HT1080 (cell line): ENCODE measurements at places on chromosomes 12 and 14.
A peak's percentile ranks its signal among the peaks of the same experiment; 100 is the strongest.

GRCh38 chr12:48852734-48853688, 1.0 kb upstream of the DDX23 start:
- DNase-seq, result peak; percentile 82

DNA sequence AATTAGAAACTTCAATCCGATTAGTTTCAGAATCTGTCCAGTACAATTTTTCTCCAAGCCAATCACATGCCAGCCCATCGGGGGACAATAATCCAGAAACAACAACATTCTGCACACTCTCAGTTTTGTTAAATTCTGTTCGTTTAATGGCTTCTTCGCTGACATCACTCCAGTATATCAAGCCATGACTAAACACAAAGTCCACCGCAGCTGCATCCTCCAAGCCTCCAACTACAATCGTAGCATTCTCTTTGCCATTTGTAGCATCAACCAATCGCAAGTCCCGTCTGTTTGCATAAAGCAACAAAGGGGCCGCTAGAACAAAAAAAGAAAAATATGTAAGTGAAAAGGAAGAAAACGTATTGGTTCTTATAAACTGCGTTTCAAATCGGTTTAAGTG, 22.5 kb downstream of the LRP6 start:
- no peak for DNase-seq

DNA sequence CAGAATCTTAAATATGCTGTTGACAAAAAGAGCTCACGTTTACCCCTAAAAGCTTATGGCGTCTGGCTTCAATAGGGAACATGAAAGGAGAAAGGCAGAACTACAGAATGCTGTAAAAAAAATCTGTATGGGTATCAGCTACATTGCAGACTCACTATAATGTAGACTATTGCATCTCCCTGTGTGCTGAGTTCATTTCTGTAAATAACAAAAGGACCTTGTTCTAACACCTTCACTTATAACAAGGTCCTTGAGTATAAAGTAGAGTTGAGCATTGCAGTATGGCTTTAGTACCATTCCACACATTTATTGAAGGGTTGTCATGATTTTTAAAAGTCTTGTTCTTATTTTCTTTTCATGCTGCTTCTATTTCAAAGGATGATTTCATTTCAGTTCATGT, 165.3 kb downstream of the NPAS3 start:
- no peak for DNase-seq

DNA sequence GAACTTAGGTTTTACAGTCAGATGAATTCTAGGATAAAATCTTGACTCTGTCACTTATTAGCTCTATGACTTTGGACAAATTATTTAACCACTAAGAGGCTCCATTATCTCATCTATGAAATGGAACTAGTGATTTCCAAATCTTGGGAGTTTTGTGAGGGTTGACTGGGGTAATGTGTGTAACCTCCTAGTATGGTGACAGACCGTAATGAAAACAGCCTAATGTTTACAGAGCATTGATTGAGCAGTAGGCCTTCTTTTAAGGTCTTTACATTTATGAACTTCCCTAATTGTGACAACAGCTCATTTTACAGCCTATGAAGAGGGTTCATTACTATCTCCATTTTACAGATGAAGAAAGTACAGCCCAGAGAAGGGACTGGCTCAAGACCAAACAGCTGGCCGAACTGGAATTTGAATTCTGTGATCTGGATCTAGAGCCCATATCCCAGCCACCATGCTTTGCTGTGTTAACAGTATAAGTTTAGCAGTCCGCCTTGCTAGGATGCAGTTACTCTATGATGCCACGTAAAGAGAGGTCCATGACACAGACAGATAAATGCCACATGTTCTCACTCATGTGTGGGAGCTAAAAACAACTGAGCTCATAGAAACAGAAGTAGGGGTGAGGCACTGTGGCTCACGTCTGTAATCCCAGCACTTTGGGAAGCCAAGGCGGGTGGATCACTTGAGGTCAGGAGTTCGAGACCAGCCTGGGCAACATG, 9.1 kb upstream of the FBXL14 start:
- DNase-seq, result no peak

DNA sequence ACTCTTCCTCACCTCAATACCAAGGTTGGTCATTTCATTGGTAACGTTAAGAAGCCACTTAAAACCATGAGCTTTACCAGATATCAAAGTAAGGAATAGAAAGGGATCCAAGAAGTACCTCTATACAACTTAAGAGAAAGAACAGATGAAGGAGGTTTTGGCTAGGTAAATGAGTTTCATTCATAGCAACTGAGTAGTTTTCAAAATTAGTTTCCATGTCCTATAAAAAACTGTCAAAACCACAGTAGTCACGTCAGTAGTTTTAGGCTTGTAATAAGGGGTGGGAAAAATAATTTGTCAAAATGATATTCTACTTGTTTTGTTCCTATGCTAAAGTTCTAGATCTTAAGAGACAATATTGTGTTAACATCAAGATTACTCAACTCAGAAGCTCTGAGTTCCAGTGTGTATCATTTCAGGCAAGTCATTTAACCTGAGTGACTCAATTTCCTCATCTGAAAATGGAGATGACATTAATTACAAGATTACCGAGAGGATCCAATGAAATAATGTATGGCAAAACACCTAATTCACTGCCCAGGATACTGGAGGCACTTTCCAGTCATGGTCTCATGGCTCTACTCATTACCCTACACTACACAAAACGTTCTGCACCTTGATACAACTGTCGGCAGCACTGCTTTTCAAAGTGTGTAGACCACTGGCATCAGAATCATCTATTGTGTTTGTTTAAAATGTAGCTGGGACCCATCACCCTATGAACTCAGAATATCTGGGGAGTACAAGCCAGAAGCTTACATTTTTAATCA, 24.1 kb upstream of the SLC6A13 start:
- DNase-seq, result no peak

DNA sequence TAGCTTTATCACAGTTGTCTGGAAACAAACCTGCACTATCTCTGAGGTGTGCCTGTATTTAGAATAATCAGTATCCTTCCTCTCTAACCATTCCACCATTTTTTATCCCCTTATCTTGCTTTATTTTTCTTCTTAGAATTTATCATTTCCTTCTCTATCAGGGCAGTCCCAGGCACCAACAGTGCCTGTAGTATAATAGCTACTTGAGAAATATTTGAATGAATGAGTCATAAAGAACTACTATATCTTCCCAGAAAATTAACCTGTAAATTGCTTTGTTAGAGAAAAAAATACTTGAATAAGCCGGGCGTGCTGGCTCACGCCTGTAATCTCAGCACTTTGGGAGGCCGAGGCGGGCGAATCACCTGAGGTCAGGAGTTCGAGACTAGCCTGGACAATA, 21.2 kb upstream of the FOXJ2 start:
- DNase-seq, result peak; percentile 65

- no peak for DNase-seq
These were observed 26.3 kb downstream of the SLC15A4 start for GRCh38 chr12:128797119-128798118.

DNA sequence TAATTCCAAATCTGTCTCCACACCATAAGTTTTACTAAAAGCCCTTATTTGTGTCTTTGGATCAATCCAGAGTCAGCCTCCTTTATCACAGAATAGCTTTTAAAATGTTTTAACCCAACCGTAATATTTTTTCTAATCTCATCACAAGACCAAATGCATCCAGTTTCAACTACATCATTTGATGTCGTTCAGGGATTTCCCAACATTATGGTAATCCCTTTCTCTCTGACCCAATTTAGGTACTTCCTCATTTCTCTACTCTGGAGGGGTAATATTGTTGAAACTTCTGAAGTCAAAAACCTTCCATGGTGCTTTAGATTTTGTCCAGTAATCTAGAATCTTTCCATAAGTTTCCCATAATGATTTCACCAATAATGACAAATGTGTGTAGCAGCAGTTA, 596.8 kb downstream of the SOX5 start:
- DNase-seq, result no peak

- DNase-seq, result peak; percentile 66
These were observed 10.4 kb upstream of the NRIP2 start for GRCh38 chr12:2845280-2845679.

GRCh38 chr12:92859650-92860386, 69.3 kb downstream of the EEA1 start:
- DNase-seq, result no peak

GRCh38 chr12:70543444-70543843, 93.8 kb downstream of the PTPRB start:
- DNase-seq, result peak; percentile 96

GRCh38 chr14:69548566-69548965, 26.1 kb downstream of the CCDC177 start:
- no peak for DNase-seq

DNA sequence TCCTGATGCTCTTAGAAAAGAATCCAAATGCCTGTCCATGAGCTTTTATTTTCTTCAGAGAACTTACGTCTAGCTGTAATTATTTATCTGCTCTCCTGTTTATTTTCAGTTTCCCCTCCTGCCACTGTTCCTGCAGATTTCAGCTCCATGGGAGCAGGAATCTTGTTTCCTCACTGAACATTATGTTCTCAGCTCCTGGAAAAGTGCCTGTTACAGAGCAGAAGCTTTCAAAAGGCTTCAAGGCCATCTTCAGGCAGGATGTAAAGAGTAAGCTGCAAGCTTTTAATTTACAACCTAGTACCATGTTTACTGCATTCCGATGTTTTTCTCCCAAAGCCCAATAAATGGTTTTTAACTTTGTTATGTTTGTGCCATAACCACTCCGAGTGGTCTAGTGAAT, 98.4 kb upstream of the BTG1 start:
- no peak for DNase-seq

DNA sequence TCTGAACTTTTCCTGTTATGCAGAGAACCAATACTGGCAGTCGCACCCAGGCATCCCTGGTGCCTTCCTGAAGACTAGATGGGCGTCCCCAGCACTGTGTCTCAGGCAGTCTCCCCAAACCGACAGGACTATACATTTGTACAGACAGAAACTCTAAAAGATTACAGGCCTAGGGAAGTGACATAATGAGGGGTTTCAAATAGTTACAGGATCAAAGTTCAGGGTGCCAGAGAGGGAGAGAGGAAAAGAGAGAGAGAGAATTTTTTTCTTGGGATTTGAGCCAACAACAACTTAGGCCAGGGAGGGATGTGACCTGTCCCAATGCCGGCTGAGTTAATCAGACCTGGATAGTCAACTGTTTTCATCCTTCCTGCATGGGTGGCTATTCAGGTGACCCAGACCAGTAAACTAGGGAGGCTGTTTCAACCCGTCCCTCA, 9.3 kb upstream of the GMFB start:
- no peak for DNase-seq

DNA sequence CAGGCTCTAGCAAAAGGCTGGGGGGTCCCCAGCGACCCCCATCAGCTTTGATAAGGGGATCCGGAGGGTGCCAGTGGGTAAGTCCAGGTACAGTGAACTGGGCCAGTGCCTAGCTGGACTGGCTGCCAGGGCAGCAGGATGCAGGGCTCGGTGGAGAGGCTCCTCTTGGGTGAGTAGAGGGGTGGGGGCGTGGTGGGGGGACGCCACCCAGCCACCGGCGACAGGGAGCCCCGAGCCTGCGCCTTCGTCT, 171 bp downstream of the RAPGEF3 start:
- no peak for DNase-seq

DNA sequence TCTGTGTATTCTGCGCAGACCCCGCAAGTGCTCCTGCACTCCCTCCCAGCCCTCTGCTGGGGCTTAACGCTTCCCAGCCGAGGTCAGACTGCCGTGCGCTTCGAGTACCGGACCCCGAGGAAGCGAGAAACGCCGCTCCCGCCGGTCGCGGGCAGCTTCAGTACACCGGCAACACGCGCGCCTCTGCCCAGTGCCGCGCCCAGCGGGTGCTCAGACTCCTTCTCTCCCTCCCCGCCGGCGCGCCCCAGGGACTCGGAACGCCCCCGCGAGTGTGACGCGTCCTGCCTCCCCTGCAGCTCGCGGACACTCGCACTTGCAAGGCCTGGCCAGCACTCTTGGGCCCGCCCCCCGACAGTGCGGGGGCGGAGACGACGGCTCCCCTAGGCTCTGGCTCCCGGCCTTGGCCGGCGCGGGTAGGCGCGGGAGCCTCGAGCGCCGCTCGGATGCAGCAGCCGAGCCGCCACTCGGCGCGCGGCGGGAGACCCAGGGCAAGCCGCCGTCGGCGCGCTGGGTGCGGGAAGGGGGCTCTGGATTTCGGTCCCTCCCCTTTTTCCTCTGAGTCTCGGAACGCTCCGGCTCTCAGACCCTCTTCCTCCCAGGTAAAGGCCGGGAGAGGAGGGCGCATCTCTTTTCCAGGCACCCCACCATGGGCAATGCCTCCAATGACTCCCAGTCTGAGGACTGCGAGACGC, at the start of gene PTGER2:
TSS of gene PTGER2 (plus strand) at position 410 of the 692 bp plus-strand sequence. CDS start at position 647, 237 bp downstream.
- no peak for DNase-seq

DNA sequence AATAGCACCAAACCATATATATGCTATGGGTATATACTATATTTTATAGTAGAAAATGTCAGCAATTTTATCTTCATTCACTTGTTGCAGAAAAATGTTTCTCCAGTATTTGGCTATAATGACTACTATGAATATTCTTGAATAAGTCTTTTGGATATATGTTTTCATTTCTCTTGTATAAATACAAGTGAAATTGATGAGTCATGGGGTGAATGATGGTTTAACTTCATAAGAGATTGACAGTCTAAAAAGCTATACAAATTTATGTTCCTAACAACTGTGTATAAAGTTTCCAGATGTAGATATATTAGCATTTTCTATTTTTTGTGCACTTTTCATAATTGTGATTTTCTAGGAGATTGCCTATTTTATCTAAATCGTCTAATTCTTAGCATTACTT, 714.8 kb downstream of the TRHDE start:
- no peak for DNase-seq

- no peak for DNase-seq
These were observed 39.9 kb downstream of the MMAB start for GRCh38 chr12:109533487-109533740.

GRCh38 chr14:61720294-61720661, 25.0 kb downstream of the HIF1A start:
- DNase-seq, result no peak

DNA sequence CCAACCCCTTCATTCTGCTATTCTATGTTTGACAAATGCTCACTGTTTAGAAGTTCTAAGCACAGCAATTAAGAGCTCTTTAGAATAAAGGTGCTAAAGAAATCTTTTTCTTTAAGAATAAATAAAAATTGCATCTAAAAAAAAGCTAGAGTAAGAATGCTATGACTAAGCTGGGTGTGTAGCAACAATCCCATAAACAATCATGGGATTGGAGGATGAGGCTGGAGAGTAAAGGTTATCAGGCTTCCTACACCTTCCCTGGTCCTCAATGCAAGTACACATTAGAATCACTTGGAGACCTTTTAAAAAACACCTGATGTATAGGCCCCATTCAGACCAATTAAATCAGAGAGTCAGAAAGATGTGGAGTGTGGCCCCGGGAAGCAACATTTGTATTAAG, 88.3 kb downstream of the CIT start:
- no peak for DNase-seq

DNA sequence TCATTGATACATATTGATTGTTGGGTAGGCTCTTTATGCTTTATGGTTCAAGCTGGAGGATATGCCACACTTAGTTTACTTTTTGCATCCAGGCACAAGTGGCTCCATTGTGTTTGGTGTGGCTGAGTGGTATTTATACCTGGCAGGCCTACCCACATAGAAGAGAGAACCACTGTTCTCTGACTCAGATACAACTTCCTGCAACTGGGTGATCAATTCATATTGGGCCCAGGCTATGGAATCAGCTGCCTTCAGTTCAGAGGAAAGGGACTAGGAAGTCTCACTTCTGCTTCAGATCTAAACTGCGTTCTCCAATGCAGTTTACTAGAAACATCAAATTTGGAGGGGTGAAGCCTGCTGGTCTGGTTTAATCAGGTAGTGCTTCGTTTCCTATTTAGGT, 49.8 kb upstream of the LRRK2 start:
- DNase-seq, result peak; percentile 2
